ENCODE measurements at places on chromosomes 6 and 20.

GRCh38 chr20:49970498-49970897 is 12.3 kb upstream of the SNAI1 start:
- DNase-seq = no peak

DNA sequence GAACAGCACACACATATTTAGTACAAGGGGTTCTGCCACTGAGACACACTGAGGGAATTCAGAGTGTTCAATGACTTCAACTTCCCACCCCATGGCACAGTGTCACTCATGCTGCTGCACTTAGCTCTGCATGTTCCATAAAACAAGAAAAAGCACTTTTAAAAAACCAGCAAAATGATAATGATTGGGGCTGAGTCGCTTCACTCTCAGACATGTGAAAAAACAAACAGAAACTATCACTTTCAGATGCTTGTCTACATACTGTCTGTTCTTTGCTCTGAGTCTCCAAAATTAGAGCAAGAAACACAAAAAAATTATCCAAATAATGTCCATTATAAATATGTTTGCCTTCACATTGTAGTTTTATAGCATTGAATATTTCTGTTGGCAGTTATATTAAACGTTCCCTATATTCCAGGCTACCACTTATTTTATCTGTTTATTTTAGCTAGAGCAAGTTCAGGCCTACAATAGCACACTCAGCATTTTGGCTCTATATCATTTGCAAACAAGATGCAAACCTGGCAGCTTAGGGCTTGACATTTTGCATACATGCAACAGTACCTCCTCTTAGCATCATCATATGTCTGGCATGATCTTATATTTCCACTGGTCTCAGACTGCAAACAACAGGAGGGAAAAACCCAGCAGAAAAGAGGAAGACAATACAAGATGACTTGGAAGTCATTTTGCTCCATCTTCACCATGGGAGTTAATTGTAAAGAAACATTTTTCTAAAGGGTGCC is 398.8 kb downstream of the HACE1 start:
- DNase-seq = no peak

DNA sequence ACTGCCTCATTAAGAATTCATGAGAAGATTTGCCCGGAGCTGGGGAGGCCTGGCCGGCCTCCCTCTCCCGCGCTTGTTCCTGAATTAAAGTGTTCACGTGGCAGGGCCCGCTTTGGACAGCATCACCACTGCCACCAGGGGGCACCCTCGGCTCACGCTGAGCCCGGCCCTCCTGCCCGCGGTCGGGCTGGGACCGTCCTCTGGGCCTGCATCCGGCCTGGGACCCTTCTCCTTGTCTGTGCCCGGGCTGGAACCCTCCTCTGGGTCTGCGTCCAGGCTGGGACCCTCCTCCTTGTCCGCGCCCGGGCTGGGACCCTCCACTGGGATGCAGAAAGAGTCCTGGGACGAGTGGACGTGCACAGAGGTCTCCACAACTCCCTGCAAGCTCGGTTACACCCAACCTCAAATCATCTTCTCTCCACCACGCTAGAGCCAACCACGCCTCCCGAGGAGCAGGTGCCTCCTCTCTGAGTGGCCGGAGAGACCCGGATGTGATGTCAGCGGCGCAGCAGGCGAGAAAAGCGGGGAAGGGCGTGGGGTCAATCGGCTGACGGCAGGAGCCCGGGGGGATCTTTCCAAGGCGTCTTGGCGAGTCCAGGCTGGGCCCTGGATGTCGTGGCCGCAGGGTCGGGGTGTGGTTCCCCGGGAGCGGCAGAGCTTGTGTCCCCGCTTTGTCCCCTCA is 50.9 kb upstream of the DACT2 start:
- DNase-seq = peak; percentile 56

GRCh38 chr6:10521104-10521808 is at the start of gene GCNT2:
Gene GCNT2, plus strand, starts transcription at chr6:10521351. Its CDS starts 7,561 bp downstream, at chr6:10528912.
- peak; percentile 51 for DNase-seq

- no peak for DNase-seq
Measured at GRCh38 chr6:124888581-124889371, 73.5 kb upstream of the RNF217 start.

- DNase-seq = no peak
Measured at GRCh38 chr6:35089935-35090505, 51.1 kb downstream of the TCP11 start.

DNA sequence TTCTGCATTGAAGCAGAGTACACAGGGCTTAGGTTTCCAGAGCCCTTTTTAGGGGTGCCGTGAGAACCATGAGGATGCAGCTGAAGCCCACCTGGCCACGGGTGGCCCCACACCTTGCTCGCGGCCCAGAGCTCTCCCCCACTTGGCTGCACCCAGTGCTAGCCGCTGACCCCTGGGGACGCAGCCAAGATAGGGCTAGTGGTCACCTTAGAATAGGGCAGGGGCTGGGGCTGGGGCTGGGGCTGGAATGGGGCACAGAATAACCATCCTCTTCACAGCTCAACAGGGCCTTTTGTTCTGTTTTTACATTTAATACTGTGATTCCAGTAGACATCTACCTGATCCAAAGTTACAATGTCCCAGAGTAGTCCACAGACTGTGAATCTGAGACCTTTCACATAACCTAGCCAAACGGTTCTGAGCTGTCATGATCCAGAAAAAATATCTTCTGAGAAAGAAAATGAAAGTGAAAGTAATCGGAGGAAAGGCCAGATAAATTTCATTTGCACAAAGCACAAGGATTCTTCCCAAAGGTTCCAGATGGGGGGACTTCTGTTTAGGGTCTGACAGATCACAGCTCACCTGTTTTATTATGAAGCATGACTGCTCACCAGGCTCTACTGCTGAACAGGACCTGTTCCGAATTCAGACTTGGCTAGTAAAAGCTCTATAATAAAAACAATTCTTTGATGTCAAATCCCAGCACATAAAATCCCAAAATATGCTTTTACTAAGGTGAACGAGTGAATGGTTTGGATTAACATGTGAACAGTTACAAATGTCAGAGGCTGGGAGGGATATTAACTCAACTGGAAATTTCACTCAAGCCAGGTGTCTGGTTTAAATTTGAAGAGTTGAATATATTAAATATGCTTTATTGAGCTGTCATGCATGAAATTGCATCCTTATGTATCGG is 401.9 kb downstream of the THBS2 start:
- DNase-seq = peak; percentile 6

GRCh38 chr6:120874422-120874821 is 459.9 kb downstream of the TBC1D32 start:
- DNase-seq = no peak

- DNase-seq = peak; percentile 29
Measured at GRCh38 chr6:46410334-46410953, 80.8 kb downstream of the RCAN2 start.
